HFFc6 (cell line): ENCODE measurements at places on chromosomes 13 and 19. TPM values are rescaled to one million over a fixed set of nuclear protein-coding genes. Genes with fewer than 3 reads are reported as not detected.

GRCh38 chr13:94384231-94384905 is 95.1 kb downstream of the DCT start:
- DNase-seq = no peak

DNA sequence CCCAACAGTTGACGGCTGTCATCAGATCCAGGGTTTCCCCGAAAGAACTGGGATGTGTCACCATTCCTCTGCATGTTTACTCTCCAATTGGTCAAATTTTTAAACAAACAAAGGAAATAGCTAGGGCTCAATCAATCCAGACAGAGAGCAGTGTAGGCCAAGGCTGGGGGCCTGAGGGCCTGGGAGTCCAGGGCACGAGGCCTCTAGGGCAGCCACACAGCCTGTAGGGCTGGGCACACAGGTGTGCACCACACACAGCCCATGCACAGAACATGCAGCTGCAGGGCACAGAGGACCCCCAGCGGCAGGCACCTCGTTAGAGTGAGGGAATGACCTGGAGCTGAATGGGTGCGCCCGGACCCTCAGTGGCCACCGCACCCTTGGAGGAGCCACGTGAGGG is 9.5 kb downstream of the MIER2 start:
- no peak for DNase-seq

DNA sequence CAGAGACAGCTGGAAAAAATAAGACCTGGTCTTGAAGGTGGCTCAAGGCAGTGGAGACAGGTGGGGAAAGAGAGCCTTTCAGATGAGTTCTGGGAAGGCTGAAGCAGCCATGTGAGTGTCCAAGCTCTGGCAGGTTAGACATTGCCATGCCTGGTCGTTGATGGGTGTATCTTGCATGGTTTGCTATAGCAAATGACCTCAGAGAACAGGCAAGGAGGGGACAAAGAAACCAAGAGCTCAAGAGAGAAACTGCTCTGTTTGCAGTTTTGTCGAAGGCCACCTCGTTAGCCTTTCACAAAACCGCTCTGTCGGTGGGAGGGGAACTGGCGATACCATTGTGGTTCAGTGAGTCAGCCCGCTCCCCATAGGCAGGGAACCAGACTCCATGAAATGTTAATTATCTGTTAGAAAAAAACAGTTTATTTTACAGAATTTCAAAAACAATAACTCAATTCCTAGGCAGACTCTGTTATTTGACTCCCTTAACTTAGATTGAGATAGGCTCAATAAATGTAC is 82.8 kb upstream of the ARGLU1 start:
- DNase-seq = no peak

DNA sequence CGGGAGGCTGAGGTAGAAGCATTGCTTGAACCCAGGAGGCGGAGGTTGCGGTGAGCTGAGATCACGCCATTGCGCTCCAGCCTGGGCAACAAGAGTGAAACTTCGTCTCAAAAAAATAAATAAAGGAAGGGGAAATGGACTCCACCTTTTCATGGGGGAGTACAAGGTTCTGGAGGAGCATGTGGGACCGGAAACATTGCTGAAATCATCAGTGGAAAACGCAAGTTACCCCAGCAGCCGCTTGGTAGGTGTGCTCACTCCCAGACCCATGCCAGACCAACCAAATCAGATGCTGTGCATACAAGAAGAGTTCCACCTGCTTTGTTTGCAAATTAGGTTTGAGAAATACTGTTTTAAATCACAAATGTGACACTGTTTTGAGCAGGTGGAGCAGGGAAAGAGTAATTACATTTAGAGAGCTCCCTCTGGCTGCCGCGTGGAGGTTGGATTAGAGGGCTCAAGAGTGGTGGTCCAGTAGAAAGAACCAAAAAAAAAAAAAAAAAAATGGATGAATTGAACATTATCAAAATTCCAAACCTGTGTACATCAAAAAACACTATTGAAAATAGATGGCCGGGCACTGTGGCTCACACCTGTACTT is 4.9 kb downstream of the ERICH4 start:
- no peak for DNase-seq

GRCh38 chr13:24002206-24002815 is 105.0 kb upstream of the C1QTNF9B start:
- DNase-seq = no peak

DNA sequence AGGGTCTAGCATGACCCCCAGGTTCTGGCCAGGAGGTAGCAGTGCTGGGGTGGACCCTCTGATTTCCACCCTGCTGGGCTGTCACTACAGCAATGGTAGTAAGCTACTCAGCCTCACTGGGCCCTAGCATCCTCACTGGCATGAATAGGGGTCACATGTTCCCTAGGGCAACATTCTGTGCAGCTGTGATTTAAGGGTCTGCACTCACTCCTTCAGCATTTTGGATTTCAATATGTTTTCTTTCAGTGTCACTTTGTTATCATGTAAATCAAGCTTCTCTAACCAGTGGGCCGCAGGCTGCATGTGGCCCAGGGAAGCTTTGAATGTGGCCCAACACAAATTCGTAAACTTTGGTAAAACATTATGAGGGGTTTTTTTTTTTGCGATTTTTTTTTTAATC is 57.8 kb downstream of the SPATA13 start:
- no peak for DNase-seq

COX6B2 gene
- not detected in 2 replicates for total RNA-seq

DNA sequence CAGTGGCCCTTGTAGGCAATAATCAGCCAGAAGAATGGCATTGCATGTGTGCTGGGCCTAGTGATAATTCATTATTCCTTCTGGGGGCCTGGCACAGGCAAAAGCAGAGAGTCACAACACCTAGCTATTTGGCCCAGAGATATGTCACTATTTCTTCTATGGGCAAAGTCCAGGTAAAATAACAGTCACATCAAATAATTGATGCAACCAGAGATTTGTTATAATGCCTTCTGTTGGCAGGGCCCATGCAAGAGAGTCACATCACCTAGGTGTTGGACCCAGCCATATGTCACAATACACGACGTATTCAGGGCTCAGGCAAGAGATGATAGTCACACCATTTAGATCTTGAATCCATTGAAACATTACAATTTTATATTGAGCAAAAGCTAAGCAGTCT is 66.1 kb downstream of the ZNF726 start:
- DNase-seq = no peak
